AG04449 (cell line): ENCODE measurements at places on chromosomes 6 and 20.

GRCh38 chr6:133466680-133467079, 225.5 kb downstream of the EYA4 start:
- DNase-seq, result no peak

DNA sequence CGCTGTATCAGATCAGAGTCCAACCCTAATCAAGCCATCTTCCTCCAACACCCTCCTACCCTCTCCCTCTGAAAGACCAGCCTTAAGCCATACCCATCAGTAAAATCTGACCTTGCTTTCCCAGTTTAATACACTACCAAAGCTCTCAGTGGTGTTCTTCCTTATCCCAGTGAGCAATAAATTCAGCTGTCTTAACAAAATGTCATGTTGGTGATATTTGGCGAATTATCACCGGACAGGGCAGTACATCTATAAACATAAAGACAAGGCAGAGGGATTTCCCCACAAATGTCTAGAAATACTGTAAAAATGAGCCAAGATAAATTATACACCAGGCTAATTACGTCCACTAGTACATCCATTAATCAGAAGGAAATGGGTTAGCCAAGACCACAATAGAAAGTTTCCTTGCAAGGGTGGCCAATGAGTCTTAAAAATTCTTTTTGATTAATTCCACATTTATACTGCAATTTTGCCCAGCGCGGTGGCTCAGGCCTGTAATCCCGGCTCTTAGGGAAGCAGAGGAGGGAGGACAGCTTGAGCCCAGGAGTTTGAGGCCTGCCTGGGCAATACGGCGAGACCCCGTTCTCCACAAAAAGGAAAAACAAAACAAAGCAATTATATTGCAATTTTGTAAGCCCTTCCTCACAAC, 905 bp downstream of the RARS2 start:
- DNase-seq, result no peak

- no peak for DNase-seq
These were observed 28.6 kb downstream of the PMEPA1 start for GRCh38 chr20:57680934-57681914.

- DNase-seq, result no peak
These were observed 2.8 kb upstream of the ZNF292 start for GRCh38 chr6:87152526-87152955.

GRCh38 chr6:40293460-40294185, 293.5 kb downstream of the LRFN2 start:
- DNase-seq, result no peak

DNA sequence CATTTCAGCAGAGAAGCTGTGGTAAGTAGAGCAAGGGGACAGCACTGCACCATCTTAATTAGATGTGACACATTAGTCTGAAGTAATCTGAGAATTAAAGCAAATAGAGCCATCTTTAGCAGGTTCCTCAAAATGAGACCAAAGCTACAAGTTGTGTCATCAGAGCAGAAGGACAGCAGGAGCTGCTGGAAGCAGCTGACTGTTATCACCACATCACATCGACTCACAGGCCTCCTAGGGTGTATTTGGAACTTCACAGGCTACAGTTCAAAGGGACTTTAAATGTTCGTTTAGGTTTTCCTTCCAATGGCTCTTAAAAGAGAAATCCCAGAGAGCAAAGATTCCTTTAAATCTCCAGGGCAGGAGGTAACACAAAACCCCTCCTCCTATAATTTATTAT, 69.5 kb downstream of the LCA5 start:
- no peak for DNase-seq

GRCh38 chr6:10406556-10406955, 8.3 kb downstream of the TFAP2A start:
- DNase-seq, result no peak

GRCh38 chr6:15518057-15518456, 144.8 kb downstream of the DTNBP1 start:
- DNase-seq, result no peak

- peak; percentile 31 for DNase-seq
These were observed at the start of gene SRXN1 for GRCh38 chr20:653110-653589. TSS of gene SRXN1 (minus strand) at chr20:653200. CDS start at chr20:653185, 15 bp downstream.

DNA sequence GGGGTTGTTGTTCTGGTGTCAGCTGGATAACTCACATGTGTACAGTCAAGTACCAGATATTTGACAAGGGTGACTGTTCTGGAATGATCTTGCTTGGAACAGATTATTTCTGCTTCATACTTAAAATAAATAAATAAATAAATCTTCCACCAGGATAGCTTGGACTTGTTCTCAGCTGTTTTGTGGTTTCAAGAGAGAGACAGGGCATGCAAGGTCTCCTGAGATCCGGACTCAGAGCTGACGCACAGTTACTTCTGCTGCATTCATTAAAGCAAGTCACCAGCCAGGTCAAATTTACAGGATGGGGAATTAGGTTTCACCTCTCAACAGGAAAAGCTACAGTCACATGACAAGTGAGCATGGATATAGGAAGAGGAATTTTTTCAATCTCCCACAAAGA, 285.0 kb upstream of the SPTLC3 start:
- no peak for DNase-seq

DNA sequence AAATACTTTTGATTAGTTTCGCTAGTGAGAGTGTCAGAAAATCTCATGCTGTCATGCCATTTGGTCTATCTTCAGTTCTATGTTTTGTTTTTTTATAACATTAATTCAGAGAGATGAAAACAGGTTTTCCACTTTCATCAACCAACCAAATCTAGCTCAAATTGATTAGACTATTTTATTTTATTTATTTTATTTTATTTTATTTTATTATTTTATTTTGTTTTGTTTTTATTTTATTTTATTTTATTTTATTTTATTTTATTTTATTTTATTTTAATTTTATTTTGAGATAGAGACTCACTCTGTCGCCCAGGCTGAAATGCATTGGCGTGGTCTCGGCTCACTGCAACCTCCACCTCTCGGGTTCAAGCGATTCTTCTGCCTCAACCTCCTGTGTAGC, 1391.0 kb upstream of the ADGRB3 start:
- no peak for DNase-seq

- DNase-seq, result no peak
These were observed 880 bp upstream of the CPXM1 start for GRCh38 chr20:2801286-2801728.

DNA sequence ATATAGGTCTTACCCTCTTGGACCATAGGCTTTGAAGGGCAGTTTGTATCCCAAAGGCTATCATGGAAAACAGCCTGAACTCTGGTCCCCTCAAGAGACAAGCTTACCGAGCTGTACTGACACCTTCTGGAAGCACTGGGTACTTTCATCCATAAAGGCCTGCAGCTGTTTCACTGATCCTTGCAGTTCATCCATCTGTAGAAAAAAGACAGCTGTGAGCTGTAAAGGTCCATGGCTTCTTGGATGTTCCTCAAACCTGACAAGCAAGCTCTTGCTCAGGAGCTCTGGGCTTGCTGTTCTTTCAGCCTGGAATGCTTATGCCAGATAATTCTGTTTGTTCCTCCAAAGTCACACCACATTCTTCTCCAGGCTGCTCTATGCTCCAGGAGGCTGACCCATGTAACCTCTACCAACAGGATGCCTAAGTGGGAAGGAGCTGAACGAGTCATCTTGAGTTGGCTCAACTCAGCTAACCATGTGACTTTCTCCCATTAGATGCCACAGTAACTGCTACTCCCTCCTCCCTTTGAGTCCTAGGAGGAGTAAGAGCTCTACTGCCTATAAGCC, 8.8 kb upstream of the NDRG3 start:
- peak; percentile 10 for DNase-seq

DNA sequence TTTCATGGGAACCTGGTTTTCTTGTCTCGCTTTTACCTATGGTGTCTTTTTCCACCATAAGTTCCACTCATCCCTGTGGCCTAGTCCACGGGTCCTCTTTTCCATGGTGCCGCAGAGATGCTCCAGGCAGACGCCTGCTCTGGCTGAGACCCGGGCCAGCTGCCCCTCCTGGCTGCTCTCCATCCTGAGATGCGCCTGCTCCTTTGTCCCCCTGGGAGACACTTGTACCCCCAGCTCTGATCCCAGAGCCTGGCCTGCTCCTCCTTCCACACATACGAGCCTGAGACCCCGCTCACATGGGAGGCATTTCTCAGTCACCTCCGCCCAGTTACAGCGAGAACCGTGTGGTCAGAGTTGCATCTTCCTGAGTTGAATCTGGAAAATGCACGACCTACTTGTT, 29.6 kb downstream of the RNASET2 start:
- DNase-seq, result no peak

DNA sequence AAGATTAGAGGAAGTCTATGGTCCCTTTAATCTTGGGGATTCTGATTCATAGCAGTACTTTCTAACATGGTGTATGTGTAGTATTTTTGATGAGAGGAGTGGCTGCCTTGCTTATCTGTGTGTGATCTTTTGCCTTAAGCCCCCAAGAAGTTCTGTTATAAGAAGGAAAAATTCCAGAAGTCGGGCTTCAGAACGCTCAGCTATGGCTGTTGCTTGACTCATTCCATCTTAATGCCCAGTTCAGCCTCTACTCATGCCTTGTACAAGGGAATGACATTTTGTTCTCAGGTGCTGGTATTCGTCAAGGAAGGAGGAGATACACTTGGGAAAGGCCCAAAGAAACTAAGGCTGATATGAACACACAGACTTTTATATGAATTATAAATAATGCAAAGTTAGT, 713.0 kb upstream of the MARCKS start:
- no peak for DNase-seq

DNA sequence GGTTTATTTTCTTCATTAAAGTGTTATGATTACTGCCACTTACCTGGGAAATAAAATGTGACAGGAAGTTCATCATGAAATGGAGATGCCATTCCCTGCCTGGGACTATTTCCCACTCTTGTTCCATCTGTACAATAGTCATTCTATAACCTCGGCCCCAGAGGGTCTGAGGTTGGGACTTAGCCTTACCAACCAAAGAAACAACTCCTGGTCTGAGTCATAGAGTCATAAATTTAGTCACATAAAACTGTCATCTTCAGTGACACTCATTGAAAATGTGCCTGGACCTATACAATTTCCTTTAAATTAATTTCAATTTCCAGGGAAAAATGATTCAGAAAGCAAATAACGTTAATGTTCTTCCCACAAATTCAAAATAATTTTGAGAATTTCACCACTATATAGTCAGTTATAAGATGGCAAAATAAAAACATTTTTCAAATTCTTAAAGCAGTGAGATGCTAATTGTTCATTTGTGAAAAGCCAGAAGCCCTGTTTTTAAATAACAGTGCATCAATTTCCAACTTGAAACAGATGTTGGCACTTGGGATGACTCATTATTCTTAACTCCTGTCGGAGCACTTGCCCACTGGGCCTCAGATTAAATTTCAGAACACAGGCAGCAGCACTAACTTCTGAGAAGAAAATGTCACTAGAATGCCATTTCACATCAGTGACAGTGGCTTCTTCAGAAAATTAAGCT, 201.2 kb upstream of the SMLR1 start:
- no peak for DNase-seq

GRCh38 chr6:42885702-42886101, 6.3 kb downstream of the RPL7L1 start:
- no peak for DNase-seq
